ENCODE measurements at places on chromosomes 4 and X. TPM values are rescaled to one million over a fixed set of nuclear protein-coding genes. Genes with fewer than 3 reads are reported as not detected.

DNA sequence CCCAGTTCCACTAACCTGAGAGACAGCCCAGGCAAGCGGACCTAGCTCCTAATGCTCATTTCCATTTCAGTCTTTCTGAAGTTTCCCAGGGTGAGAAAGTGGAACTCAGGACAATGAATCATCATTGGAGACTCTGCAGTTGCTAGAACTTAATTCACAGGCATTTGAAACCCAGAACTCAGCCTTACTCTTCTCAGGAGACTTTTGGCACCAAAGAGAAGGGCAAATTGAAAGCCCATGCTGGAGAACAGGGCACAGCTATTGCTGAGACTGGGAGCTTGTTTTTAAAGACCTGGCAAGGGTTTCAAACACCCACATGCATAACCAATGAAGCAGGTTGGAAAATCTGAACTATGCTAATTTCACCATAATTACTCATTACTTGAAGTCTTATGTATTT lies 36.0 kb downstream of the BST1 start:
- no peak for DNase-seq

DNA sequence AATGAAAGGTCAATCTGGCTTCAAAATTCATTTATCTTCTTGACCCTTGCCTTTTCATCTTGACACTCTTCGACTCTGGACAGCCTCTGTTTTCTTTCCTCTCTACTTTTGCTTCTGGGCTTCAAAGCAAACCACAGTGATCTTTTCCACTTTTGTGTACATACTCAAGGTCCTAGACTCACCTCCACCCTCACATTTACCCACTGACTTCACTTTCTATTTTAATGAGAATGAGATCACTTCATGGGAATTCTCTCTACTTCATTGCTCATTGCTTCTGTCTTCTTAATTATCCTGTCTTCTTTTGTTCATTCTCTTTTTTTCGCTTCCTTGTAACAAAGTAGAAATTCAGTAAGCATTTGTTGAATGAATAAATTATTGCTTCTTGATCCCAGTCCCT lies 330.1 kb upstream of the HAND2 start:
- DNase-seq = no peak

DNA sequence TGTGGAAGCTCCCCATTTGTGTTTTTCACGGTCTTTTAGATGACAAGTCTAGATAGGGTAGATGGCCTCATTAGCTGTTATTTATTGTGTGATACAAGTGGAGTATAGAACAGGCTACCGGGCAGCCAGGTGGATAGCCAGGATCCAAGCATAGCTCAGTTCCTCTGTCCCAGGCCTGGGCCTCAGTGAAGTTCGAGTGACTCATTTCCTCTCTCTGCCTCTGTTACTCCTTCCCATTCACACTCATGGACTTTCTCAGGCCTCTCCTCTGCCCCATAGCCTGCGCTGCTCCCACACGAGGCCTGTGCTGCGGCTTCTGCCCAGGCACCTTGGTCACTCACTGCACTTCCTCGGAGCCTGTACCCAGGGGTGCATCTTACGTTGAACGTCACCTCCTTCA lies 54.5 kb downstream of the TENM3 start:
- DNase-seq = no peak

DNA sequence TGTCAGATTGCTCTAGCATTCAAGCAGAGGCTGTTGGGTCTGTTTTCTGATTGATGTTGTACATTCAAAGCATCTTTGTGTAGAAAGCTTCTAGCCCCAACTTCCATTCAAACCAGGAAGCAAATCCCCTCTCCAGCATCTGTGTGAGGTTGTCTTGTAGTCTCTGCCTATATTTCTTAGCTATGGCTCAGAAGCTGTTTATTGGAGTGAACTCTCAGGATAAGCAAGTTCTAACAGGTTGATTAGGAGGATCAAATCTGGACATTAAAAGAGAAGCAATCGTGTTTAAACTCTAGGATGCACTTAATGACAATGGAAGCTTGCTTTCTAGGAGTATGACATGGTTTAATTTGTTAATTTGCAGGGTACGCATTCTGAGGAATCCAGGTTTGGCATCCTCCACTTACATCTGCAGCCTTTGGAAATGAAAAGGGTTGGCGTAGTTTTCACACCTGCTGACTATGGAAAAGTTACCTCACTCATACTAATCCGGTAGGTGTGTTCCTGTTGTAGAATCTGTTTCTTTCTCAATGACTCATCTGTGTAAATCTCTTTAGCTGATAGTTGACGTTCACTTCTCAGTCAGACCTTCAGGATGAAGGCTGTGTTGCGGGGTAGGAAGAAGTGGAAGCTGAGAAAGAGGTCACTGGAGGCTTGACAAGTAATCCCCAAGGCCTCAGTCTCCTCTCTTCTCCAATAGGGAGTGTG lies 88.0 kb upstream of the TLR2 start:
- DNase-seq = no peak

GRCh38 chrX:21816136-21816535 lies 23.3 kb upstream of the MBTPS2 start:
- no peak for DNase-seq

SPANXB1 gene
- not detected for total RNA-seq
